ENCODE measurements at places on chromosomes 12 and 14.
A peak's percentile ranks its signal among the peaks of the same experiment; 100 is the strongest.

- DNase-seq, result no peak
These were observed 9.9 kb downstream of the PUS1 start for GRCh38 chr12:131939007-131939406.

- DNase-seq, result no peak
These were observed 2.5 kb upstream of the LPAR5 start for GRCh38 chr12:6638305-6638704.

- DNase-seq, result no peak
These were observed 87.7 kb upstream of the KRR1 start for GRCh38 chr12:75599061-75599460.

- DNase-seq, result no peak
These were observed 23.4 kb downstream of the CACNA1C start for GRCh38 chr12:2076196-2076570.

DNA sequence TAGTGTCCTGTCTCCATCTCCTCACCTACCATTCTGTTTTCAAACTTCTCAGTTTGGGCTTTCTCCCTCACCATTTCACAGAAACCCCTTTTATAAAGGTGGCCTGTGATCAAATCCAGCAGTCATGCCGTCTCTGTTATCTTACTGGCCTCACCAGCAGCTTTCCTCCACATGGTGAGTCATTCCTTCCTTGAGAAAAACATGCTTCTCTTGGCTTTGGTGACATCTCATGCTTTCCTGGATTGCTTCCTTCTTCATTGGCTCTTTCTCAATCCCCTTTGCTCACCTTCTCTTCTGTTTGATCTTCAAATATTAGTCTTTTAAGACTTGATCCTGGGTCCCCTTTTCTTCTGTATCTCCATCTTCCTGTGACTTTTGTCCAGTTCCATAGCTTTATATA, 164.9 kb downstream of the ANO4 start:
- DNase-seq, result no peak

- DNase-seq, result no peak
These were observed 8.0 kb downstream of the PHB2 start for GRCh38 chr12:6962285-6963015.

- no peak for DNase-seq
These were observed 186.8 kb upstream of the TMTC1 start for GRCh38 chr12:29970501-29970900.

DNA sequence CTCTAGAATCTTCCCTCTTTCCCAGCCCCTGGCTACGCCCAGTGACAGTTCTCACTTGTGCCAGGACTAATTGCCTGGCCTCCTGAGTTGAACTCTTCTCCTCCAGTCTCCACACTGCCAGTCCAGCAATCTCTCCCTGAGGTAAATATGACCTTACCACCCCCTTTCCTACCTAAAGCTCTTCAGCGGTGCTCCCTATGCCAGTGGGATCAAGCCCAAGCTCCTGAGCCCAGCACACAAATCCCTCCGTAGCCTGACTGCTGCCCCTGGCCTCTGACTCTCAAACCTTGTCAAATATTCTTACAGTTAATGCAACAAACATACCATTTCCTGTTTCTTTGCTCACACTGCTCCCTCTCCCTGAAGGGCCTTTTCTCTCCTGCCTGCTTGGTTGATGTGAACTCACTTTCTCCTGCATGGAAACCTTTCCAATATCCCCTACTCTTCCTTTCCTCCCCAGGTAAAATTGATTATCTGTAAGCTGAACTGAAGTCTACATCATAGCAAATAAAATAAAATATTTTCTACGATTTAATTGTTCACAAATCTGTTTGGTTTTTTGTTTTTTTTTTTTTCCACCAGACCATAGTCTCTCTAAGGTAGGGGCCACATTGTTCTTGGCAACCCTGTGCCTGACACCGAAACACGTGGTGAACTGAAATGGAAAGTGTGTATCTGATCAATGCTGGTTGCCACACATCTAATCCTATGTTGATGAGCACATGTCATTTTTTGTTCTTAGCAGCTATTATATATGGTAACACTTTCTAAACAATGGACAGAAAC, 147.5 kb downstream of the SLC38A6 start:
- no peak for DNase-seq

- no peak for DNase-seq
These were observed 4.8 kb downstream of the LACRT start for GRCh38 chr12:54629925-54630324.

- DNase-seq, result no peak
These were observed 7.6 kb downstream of the CCDC196 start for GRCh38 chr14:66493750-66494149.

DNA sequence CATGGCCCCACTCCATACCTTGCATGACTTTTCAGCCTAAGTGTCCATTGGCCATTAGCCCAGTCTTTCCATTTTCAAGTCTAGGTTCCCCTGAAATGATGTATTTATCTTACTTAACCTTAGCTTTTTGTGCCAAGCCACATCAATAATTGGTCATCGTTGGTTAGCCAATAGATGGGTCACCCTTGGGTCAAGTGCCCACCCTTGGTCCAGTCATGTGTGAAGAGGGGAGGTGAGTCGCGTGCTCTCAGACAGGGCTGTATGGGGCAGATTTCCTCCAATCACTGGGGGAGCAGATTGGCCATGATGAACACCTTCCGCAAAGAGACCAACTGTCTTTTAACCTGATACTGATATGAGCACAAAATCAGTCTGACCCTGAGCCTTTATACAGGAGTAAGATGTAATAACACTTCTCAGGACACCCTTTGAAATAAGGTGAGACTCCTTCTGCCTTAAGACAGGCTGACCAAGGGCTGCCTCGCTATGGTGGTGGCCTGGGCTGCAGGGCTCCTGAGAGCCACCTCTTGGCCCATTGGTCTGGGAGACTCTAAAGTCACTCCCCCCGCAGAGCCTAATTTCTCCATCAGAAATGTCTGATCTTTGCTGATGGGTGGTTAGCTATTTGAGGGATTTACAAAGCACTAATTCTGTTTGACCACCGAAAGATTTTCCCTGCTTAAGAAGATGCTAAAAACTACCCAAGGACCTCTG, 143.2 kb downstream of the ZFP36L1 start:
- DNase-seq, result no peak

GRCh38 chr12:121578230-121579189, 2.3 kb downstream of the KDM2B start:
- no peak for DNase-seq

GRCh38 chr14:61472011-61472672, 150.8 kb downstream of the PRKCH start:
- no peak for DNase-seq

DNA sequence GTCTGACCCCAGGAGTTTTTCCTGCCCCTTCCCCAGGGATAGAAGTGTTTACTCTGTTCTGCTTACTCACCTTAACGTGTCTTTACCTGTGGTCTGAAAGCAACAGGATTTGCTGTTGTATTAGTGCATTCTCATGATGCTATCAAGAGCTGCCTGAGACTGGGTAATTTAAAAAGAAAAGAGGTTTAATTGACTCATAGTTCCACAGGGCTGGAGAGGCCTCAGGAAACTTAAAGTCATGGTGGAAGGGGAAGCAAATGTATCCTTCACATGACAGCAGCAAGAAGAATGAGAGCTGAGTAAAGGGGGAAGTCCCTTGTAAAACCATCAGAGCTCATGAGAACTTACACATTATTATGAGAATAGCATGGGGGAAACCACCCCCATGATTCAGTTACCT, 240.4 kb downstream of the SNAPC1 start:
- no peak for DNase-seq

DNA sequence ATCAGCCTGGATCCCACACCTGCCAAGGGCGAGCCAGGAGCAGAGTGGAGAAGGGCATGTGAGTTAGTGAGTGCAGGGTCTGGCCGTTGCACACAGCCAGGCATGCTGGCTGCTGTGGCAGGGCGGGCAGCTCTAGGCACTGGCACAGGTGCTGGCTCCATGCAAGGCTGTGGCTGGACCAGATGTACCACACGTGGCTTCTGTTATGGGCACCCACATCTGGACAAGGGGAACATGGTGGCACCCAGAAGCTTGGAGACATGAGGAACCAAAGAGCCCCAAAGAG, 20.1 kb downstream of the SERPINA3 start:
- DNase-seq, result no peak

DNA sequence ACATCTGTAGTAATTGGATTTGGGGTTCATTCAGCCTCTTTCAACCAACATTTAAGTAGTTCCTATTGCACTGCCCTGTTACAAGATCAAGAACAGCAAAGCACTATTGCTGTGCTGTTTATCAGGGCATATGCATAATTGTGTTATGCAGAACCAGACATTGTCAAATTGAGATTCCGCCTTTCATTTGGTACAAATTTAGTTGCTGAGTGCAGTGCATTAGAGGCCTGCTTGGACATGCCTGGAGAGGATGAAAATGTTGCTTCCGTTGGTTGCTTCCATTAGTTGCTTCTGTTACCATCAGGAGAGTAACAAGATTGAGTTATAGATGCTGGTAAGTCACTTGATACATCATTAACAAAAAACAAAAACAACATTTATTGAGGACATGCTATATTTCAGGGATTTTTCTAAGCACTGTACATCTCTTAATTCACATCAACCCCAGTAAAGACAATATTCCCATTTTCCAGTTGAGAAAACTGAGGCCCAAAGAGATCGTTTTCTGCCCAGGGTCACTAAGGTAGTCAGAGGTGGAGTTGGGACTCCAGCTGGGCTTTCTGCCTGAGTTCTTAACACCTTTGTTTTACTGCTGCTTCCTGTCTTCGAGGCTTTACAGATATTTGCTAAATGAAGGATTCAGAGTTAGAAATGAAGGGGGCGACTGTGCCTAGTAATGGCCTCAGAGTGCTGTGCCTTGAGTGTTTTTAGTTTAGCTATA, 79.3 kb downstream of the PPP2R5C start:
- no peak for DNase-seq

DNA sequence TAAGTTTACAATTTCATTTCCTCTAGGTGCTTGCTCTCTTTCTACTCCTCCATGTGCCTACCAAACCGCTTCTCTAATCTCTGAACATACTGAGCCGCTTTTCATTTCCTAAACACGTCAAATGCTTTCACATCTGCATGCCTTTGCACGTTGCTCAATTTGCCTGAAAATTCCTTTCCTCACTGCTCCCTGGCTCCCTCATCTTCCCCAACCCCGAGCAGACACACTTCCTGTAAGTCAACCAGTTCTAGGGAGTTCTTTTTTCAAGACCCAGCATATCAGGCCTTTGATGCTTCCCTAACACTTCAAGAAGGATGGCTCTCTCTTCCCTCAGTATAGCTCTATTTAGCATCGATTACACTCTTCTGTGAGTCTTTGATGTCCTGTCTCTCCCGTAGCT, 50.3 kb downstream of the LMO3 start:
- no peak for DNase-seq

DNA sequence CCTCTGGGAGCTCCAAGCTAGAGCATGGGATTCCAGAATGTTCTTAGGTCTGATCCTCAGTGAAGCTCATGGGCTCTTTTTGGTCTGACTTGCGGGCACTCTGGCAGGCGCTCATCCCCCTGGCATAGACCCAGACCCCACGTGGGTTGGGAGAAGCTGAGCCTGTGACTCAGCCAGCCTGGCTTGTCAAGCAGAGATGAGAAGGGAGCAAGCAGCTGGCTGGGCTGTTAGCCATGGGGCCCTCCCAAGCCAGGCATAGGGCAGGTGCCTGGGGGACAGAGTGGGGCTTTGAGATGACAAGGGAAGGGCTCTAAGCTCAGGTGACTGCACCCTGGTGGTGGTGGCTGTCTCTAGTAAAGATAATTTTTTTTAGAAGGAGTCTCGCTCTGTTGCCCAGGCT, 80.3 kb upstream of the NOS1 start:
- no peak for DNase-seq

DNA sequence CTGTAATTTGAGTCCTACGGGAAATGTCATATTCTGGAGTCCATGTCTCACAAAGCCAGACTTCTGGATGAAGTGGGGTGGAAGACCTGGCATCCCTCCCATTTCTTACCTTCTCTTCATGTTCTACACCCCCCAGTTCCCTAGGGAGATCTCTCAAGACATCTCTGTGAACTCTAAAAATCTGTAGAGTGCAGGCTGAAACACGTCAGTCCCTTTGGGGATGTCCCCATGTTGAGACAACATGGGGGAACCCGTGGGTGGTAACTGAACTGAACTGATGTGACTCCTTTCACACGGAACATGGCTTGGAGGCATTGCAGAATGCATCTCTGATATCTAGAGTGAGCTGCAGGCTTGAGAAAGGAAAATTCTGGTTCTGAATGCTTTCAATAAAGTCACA, 15.2 kb downstream of the SERPINA12 start:
- no peak for DNase-seq

- no peak for DNase-seq
These were observed 12.8 kb downstream of the MYL2 start for GRCh38 chr12:110907583-110907982.

- DNase-seq, result no peak
These were observed 19.4 kb upstream of the KRT18 start for GRCh38 chr12:52929538-52929937.

GRCh38 chr14:29643433-29644211, 284.0 kb downstream of the PRKD1 start:
- DNase-seq, result no peak

- DNase-seq, result no peak
These were observed 25.6 kb downstream of the CRACR2A start for GRCh38 chr12:3727354-3727753.

GRCh38 chr12:103249607-103250006, 246.2 kb downstream of the C12orf42 start:
- no peak for DNase-seq

- peak; percentile 15 for DNase-seq
These were observed 109.2 kb upstream of the EGLN3 start for GRCh38 chr14:34059925-34060650.

- no peak for DNase-seq
These were observed 82.7 kb downstream of the GRIP1 start for GRCh38 chr12:66596199-66596598.

- DNase-seq, result no peak
These were observed 1.8 kb downstream of the KCNA1 start for GRCh38 chr12:4911316-4911994.

GRCh38 chr12:65392491-65392890, 114.0 kb downstream of the MSRB3 start:
- no peak for DNase-seq

DNA sequence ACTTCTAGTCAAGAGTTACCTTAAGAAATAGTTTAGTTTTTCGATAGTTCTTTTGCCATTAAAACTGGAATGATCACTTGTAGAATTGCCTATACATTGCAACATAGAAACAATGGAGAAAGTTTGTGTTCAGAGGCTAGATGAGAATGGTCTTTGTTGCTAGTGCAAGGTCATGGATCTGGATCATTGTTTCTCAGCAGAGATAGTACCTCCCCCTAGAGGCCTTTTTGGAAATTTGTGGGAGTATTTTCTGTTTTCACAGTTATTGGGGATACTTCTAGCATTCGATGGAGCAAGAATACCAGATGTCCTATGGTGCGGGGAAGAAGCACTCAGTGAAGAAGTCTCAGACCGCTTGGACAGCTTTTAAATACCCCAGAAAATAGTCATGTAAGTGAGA, 138.8 kb upstream of the HMGA2 start:
- no peak for DNase-seq

- DNase-seq, result no peak
These were observed 51.9 kb downstream of the CCDC91 start for GRCh38 chr12:28242129-28242495.
